Ascending aorta (tissue), 2 donors: ENCODE measurements at places on chromosomes 7 and 10.

- H3K27me3 ChIP-seq: no peaks in the 10 kb centered on the region
- no peak overlapping the region for H3K27ac ChIP-seq
- no peak for DNase-seq
- no peak overlapping the region for H3K4me3 ChIP-seq
- H3K4me1 ChIP-seq: peaks cover 20% of the 10 kb centered on the region
These were observed 79.6 kb downstream of the PTEN start for GRCh38 chr10:87942884-87943527.

DNA sequence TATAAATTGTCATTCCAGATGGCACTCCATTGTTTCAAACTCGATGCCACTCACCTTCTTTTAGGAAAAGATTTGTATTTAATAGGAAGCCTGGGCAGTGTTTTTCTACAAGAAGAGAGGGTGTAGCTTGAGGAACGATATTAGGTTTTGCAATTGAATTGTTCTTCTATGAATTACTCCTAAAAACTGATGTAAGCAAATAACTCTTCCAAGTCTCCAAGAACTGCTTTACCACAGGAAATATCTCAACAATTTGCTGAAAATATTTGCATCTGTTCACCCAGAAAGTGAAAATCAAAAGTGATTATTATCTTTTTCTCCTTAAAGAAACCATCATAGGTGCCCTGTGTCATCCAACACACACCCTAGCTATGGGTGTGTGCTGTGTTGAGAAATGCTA, 261.3 kb upstream of the MEOX2 start:
- H3K27ac ChIP-seq: no peak overlapping the region
- no peaks in the 10 kb centered on the region for H3K27me3 ChIP-seq
- DNase-seq: no peak
- H3K4me1 ChIP-seq: no peaks in the 10 kb centered on the region
- H3K36me3 ChIP-seq: no peaks in the 10 kb centered on the region

GRCh38 chr10:126690534-126690933, 20.0 kb upstream of the C10orf90 start:
- no peaks in the 10 kb centered on the region for H3K4me1 ChIP-seq
- no peak overlapping the region for H3K4me3 ChIP-seq
- no peaks in the 10 kb centered on the region for H3K27me3 ChIP-seq

DNA sequence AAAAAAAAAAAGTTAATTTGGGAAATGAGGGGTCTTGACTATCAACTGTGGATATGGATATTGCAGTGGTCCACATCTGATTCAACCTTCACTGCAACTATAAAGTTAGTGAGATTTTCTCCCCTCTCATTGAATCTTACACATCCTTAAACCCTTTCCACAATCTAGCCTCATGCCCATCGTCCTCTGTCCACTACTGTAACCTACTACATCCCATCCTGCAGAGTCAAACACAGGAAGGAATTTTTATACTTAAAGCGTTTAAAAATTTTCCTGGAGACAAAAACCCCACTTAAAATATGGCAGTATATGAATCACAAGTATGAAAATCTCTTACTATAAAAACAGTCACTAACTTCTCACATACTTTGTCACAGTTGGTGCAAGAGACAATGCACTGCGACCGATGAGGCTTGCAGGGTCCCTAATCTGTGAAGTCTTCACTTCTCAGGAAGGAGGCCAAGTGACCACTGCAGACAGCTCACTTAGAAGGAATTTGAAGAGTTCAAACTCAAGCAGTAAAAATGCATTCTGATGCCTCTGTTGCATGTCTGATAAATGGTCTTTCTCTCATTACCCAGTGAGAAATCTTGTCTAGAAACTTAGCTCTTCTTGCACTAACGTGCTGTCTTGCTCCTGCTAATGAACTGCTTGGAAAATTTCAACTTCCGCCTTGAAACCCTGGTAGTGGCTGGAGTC, 50.3 kb upstream of the ST8SIA6 start:
- DNase-seq: no peak
- H3K36me3 ChIP-seq: no peaks in the 10 kb centered on the region
- no peaks in the 10 kb centered on the region for H3K4me1 ChIP-seq

GRCh38 chr7:66700633-66701131, 39.9 kb upstream of the RABGEF1 start:
- peak overlapping the region; percentile 35 for H3K4me3 ChIP-seq
- H3K27ac ChIP-seq: peak overlapping the region; percentile 64
- DNase-seq: no peak
- H3K36me3 ChIP-seq: no peaks in the 10 kb centered on the region

GRCh38 chr10:72831696-72832409, 61.7 kb upstream of the OIT3 start:
- peak overlapping the region; percentile 2 for H3K4me3 ChIP-seq
- H3K27me3 ChIP-seq: no peaks in the 10 kb centered on the region
- H3K36me3 ChIP-seq: no peaks in the 10 kb centered on the region
- H3K27ac ChIP-seq: no peak overlapping the region
- peaks cover 3% of the 10 kb centered on the region for H3K4me1 ChIP-seq

GRCh38 chr7:156614434-156615264, 25.9 kb upstream of the RNF32 start:
- H3K27me3 ChIP-seq: no peaks in the 10 kb centered on the region
- DNase-seq: no peak
- H3K36me3 ChIP-seq: no peaks in the 10 kb centered on the region
- no peak overlapping the region for H3K4me3 ChIP-seq
- H3K4me1 ChIP-seq: no peaks in the 10 kb centered on the region

- no peak overlapping the region for H3K4me3 ChIP-seq
- peak; percentile 13 for DNase-seq
- peaks cover 12% of the 10 kb centered on the region for H3K27me3 ChIP-seq
These were observed 25.1 kb downstream of the POLL start for GRCh38 chr10:101563007-101563406.

GRCh38 chr10:103044942-103045489, 126.9 kb downstream of the CNNM2 start:
- H3K4me3 ChIP-seq: peak overlapping the region; percentile 57
- H3K27ac ChIP-seq: peak overlapping the region; percentile 92
- peaks cover 4% of the 10 kb centered on the region for H3K4me1 ChIP-seq
- no peaks in the 10 kb centered on the region for H3K36me3 ChIP-seq
- no peaks in the 10 kb centered on the region for H3K27me3 ChIP-seq

DNA sequence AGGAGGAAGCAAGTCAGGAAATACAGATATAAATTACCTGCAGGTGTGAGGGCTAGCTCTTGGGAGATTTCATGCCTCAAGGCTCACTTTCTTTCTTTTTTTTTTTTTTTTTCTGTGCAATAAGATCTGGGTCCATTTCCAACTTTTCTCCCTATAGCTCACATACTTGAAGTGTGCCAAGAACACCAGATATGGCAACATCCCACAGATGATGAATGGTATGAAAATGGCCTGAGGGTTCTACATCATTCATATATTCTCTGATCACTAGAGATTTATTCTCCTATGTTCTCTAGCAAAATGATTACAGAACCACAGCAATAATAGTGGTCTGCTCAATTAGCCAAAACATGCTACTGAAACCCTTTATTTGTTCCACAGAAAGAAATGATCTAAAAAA, 117.2 kb downstream of the LRRTM3 start:
- no peak overlapping the region for H3K4me3 ChIP-seq
- no peaks in the 10 kb centered on the region for H3K4me1 ChIP-seq
- H3K27ac ChIP-seq: no peak overlapping the region
- H3K27me3 ChIP-seq: no peaks in the 10 kb centered on the region

DNA sequence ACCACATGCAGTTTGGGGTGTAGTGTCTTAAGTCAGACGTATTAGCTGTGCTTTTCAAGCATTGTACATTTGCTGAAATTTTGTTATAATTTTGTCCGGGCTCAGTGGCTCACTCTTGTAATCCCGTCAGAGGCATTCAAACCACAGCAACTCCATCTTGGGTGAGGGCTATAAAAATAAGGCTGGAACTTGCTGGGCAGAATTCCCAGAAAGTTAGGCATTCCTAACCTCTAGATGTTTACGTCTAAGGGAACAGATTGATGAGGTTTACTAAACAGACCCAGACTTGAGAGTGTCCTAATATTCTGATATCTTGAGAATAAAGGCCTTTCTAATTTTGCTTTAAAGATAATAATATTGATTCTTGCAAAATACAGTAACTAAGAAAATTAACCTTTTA, 957.8 kb downstream of the NXPH1 start:
- no peaks in the 10 kb centered on the region for H3K27me3 ChIP-seq
- H3K27ac ChIP-seq: no peak overlapping the region
- H3K4me1 ChIP-seq: no peaks in the 10 kb centered on the region
- no peaks in the 10 kb centered on the region for H3K36me3 ChIP-seq

- DNase-seq: no peak
- no peak overlapping the region for H3K27ac ChIP-seq
- H3K27me3 ChIP-seq: no peaks in the 10 kb centered on the region
- no peaks in the 10 kb centered on the region for H3K36me3 ChIP-seq
- no peak overlapping the region for H3K4me3 ChIP-seq
These were observed 77.8 kb upstream of the PTN start for GRCh38 chr7:137421366-137421765.

DNA sequence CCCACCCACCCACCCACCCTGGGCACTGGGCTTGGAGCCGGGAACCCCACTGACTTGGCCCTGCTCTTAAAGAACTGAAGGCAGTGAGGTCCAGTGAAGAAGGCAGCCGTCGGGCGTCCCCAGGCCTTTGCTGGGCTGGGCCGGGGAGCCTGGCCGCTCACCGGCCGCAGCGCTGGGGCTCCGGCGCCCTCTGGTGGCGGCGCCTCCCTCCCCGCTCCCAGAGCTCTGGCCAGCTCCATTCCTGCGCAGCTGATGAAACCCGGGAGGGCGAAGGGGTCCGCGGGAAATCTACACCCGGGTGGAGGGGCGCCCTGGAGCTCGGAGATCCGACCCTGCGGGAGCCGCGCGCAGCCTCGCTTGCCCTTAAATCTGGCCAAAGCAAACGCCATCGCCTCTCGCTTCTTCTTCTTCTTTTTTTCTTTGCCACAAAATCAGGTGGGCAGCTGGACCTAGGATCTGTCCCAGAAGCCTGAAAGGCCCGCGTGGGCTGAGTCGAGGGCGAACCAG, 1.7 kb upstream of the CXCL12 start:
- no peaks in the 10 kb centered on the region for H3K27me3 ChIP-seq
- DNase-seq: no peak
- H3K36me3 ChIP-seq: no peaks in the 10 kb centered on the region

- H3K36me3 ChIP-seq: peaks cover 18% of the 10 kb centered on the region
- H3K27ac ChIP-seq: no peak overlapping the region
- no peak overlapping the region for H3K4me3 ChIP-seq
- no peak for DNase-seq
- peaks cover 40% of the 10 kb centered on the region for H3K4me1 ChIP-seq
These were observed 39.8 kb downstream of the ZEB1 start for GRCh38 chr10:31358688-31359330.

- H3K4me3 ChIP-seq: no peak overlapping the region
- H3K27me3 ChIP-seq: no peaks in the 10 kb centered on the region
- peaks cover 76% of the 10 kb centered on the region for H3K36me3 ChIP-seq
- H3K4me1 ChIP-seq: peaks cover 60% of the 10 kb centered on the region
- DNase-seq: no peak
These were observed 9.5 kb downstream of the PDGFA start for GRCh38 chr7:510131-510481.

DNA sequence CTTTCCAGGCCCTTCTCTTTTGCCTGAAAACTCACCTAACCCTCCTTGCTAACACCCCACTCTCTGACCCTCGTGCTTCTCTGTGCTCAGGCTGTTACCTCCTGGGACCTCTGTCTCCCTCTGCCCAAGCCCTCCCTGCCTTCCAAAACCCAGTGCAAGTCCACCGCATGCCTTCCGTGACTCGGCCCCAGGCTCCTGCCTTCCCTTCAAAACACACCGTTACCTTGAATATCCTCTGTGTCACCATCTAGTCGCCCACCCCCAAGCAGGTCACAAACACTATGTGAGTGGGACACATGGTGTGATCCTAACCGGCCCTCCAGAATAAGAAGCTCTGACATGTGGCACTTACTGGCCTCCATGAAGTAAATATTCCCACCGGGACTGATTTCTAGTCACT, 176.7 kb downstream of the GRID1 start:
- no peak overlapping the region for H3K4me3 ChIP-seq
- H3K27me3 ChIP-seq: no peaks in the 10 kb centered on the region
- no peaks in the 10 kb centered on the region for H3K4me1 ChIP-seq
- no peaks in the 10 kb centered on the region for H3K36me3 ChIP-seq

DNA sequence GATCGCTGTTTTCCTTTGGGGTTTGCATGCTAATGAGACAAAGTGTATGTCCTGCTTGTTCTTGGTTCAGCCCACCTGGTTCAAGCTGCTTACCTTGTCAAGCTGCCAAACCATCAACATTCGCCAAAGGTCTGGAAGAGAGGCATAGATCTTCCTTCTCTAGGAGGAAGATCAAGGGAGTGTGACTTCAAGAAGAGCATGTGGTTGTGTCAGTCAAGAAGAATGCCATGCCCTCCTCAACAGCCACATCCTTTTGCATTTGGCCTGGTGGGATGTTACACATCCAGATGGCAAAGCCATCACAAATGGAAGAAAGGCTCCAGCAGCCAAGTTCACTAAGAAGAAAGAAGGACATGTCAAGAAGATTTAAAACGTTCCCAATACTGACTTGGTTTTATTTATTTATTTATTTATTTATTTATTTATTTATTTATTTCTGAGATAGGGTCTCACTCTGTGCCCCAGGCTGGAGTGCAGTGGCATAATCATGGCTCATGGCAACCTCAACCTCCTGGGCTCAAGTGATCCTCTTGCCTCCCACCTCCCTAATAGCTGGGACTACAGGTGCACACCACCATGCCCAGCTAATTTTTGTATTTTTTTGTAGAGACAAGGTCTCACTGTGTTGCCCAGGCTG, 5.1 kb upstream of the PIP4K2A start:
- H3K27ac ChIP-seq: no peak overlapping the region
- no peaks in the 10 kb centered on the region for H3K36me3 ChIP-seq

DNA sequence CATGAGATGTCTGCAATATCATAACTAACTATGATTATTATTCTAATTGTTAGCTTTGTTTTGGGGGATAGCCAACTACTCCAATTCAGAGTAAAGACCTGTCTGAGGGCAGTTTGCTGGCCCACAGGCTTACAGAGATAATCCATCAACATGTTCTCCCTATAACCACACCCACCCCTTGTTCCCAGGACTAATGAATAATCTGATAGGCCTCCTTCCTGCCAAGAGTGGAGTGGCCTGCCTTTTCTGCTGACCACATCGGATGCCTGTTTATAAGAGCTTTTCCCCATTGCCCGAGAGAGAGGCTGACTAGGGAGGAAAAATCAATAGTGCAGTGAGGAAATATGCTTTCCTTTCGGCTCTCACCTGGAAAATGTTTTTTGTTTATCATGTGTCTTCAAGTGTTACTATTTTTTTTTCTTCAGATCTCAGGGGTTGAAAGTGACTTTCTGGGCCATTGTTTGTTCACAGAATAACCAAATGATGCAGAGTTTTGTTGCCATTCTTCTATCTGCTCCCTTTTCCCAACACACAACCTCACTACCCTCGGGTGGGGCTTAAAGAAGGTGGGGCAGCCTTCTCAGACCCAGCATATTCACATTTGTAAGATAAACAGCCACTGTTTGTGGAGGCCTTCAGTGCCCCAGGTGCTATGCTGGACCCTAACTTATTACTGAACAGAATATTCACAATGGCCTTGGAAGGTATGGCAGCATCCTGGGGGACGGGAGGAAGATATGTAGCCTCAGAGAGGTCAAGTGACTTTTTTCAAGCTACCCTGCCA, 38.4 kb downstream of the PLPP4 start:
- no peaks in the 10 kb centered on the region for H3K27me3 ChIP-seq
- DNase-seq: no peak
- no peak overlapping the region for H3K27ac ChIP-seq
- H3K4me1 ChIP-seq: no peaks in the 10 kb centered on the region
- no peak overlapping the region for H3K4me3 ChIP-seq
